Tibial nerve (tissue), 4 donors: ENCODE measurements at places on chromosomes 2 and 18. TPM values are rescaled to one million over a fixed set of nuclear protein-coding genes. Genes with fewer than 3 reads are reported as not detected.

- no peaks in the 10 kb centered on the region for H3K27me3 ChIP-seq
- H3K36me3 ChIP-seq: no peaks in the 10 kb centered on the region
- no peak overlapping the region for H3K4me3 ChIP-seq
- DNase-seq: no peak
Observed at GRCh38 chr2:6554466-6554865, 311.2 kb downstream of the CMPK2 start.

The ASAP2 gene
- 29.7 TPM for total RNA-seq

- no peaks in the 10 kb centered on the region for H3K4me1 ChIP-seq
- no peak overlapping the region for H3K4me3 ChIP-seq
- DNase-seq: no peak
- no peak overlapping the region for H3K27ac ChIP-seq
- no peaks in the 10 kb centered on the region for H3K36me3 ChIP-seq
Observed at GRCh38 chr2:151336863-151337371, 20.5 kb upstream of the TNFAIP6 start.

The PER2 gene
- total RNA-seq: 8.2 TPM

The CAVIN2 gene
- total RNA-seq: 48.0 TPM

The C2orf78 gene
- not detected for total RNA-seq

The FAM117B gene
- total RNA-seq: 13.5 TPM

- H3K36me3 ChIP-seq: no peaks in the 10 kb centered on the region
- H3K27ac ChIP-seq: no peak overlapping the region
- no peak for DNase-seq
- H3K4me3 ChIP-seq: no peak overlapping the region
Observed at GRCh38 chr2:205283736-205284270, 398.5 kb upstream of the NRP2 start.

- H3K4me1 ChIP-seq: no peaks in the 10 kb centered on the region
- no peak for DNase-seq
- no peak overlapping the region for H3K4me3 ChIP-seq
- no peak overlapping the region for H3K27ac ChIP-seq
- H3K27me3 ChIP-seq: no peaks in the 10 kb centered on the region
Observed at GRCh38 chr2:206846981-206847834, 81.8 kb downstream of the FASTKD2 start.

GRCh38 chr2:5690718-5691220 is 1.4 kb upstream of the SOX11 start:
- H3K27me3 ChIP-seq: no peaks in the 10 kb centered on the region
- no peaks in the 10 kb centered on the region for H3K36me3 ChIP-seq
- H3K27ac ChIP-seq: no peak overlapping the region

DNA sequence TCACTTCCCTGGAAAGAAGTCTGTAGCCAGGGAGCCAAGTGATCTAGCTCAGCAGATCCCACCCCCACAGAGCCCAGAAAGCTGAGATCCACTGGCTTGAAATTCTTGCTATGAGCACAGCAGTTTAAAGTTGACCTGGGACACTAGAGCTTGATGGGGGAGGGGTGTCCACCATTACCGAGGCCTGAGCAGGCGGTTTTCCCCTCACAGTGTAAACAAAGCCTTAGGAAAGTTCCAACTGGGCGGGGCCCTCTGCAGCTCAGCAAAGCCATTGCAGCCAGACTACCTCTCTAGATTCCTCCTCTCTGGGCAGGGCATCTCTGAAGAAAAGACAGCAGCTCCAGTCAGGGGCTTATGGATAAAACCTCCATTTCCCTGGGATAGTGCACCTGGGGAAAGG is 887.2 kb upstream of the LRATD1 start:
- H3K4me3 ChIP-seq: no peak overlapping the region
- DNase-seq: no peak
- no peaks in the 10 kb centered on the region for H3K36me3 ChIP-seq
- no peak overlapping the region for H3K27ac ChIP-seq
- H3K4me1 ChIP-seq: no peaks in the 10 kb centered on the region
- no peaks in the 10 kb centered on the region for H3K27me3 ChIP-seq

DNA sequence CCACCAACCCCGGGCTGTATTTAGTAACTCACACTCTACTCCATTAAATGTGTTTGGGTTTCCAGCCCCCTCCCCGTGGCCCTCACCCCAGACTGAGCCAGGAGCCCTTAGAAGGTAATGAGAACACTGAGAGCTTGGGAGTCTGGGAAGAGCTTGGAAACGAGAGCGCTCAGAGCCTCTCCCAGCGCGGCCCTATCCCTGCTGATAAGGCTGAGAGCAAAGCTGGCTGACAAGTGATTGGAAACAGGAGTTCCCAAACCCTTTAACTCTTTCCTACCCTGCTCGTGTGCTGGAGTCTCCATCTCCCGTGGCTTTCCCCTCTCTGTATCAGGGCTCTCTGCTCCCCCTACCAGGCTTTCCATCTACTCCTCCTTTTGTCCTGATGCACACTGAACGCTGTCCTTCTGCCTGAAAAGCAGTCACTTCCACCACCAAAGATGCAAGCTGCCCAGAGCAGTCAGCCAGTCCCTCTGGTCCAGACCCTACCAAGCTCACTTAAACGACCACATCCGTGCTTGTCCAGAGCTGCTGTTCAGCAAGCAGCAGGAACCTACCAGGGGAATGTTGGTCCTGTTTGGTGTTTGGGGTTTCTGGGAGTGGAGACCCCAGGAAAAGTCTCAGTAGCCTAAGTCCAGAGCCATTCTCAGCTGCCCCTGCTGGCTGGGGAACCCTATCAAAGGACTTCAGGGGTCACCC is 100.0 kb upstream of the PKDCC start:
- H3K27ac ChIP-seq: no peak overlapping the region
- no peaks in the 10 kb centered on the region for H3K27me3 ChIP-seq
- peaks cover 18% of the 10 kb centered on the region for H3K4me1 ChIP-seq
- H3K36me3 ChIP-seq: no peaks in the 10 kb centered on the region

The ITGA6 gene
- 586 TPM for total RNA-seq

- no peak for DNase-seq
- H3K27ac ChIP-seq: no peak overlapping the region
Observed at GRCh38 chr2:27351802-27352598, 4.6 kb downstream of the GTF3C2 start.

GRCh38 chr2:47405757-47406156 is 2.8 kb downstream of the MSH2 start:
- no peaks in the 10 kb centered on the region for H3K36me3 ChIP-seq
- no peaks in the 10 kb centered on the region for H3K27me3 ChIP-seq
- peaks cover 8% of the 10 kb centered on the region for H3K4me1 ChIP-seq
- H3K27ac ChIP-seq: no peak overlapping the region

The FAM237A gene
- total RNA-seq: not detected

The PAIP2B gene
- total RNA-seq: 22.1 TPM

The DGUOK gene
- total RNA-seq: 63.9 TPM

The MYCN gene
- 5.0 TPM for total RNA-seq

GRCh38 chr2:115524452-115524851 is 1082.0 kb downstream of the DPP10 start:
- H3K27ac ChIP-seq: no peak overlapping the region
- H3K36me3 ChIP-seq: no peaks in the 10 kb centered on the region
- DNase-seq: no peak
- H3K4me3 ChIP-seq: no peak overlapping the region
- no peaks in the 10 kb centered on the region for H3K27me3 ChIP-seq

DNA sequence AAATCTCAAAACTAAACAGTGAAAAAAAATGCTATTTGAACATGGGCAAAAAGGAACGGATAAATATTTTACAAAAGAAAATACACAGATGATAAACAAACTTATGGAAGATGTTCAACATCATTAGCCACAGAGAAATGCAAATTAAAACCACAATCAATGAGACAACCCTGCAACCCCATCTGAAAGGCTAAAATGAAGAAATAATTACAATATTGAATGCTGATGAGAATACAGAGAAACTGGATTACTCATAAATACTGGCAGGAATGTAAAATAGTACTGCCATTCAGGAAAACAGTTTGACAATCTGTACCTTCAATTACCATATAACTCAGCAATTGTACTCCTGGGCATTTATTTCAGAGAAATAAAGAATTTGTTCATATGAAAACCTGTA is 193.1 kb upstream of the UBE2E3 start:
- no peaks in the 10 kb centered on the region for H3K27me3 ChIP-seq
- H3K4me3 ChIP-seq: no peak overlapping the region
- H3K4me1 ChIP-seq: no peaks in the 10 kb centered on the region
- H3K27ac ChIP-seq: no peak overlapping the region
- H3K36me3 ChIP-seq: no peaks in the 10 kb centered on the region
- no peak for DNase-seq

GRCh38 chr2:219447242-219448098 is 12.8 kb downstream of the SPEG start:
- no peaks in the 10 kb centered on the region for H3K27me3 ChIP-seq
- no peak overlapping the region for H3K4me3 ChIP-seq
- H3K27ac ChIP-seq: no peak overlapping the region
- peaks cover 19% of the 10 kb centered on the region for H3K4me1 ChIP-seq
